Skeletal muscle tissue (tissue), 5 donors: ENCODE measurements at places on chromosomes 2 and 18. TPM values are rescaled to one million over a fixed set of nuclear protein-coding genes. Genes with fewer than 3 reads are reported as not detected.

RUFY4 gene
- not detected for total RNA-seq

MC2R gene
- not detected for total RNA-seq

ABCG8 gene
- total RNA-seq = under 0.01 TPM

TLX2 gene
- total RNA-seq = not detected

ERMN gene
- 0.52 TPM for total RNA-seq

FOSL2 gene
- 10.4 TPM for total RNA-seq

DCC gene
- total RNA-seq = under 0.01 TPM

TUBA4B gene
- total RNA-seq = not detected

SLC35F6 gene
- total RNA-seq = 7.8 TPM

SPP2 gene
- total RNA-seq = not detected

M1AP gene
- not detected for total RNA-seq

RAD51AP2 gene
- not detected for total RNA-seq

CNRIP1 gene
- 17.7 TPM for total RNA-seq

OTOS gene
- total RNA-seq = not detected

STK25 gene
- 178 TPM for total RNA-seq

DLX2 gene
- total RNA-seq = not detected

GKN1 gene
- total RNA-seq = not detected
